ENCODE measurements at places on chromosomes 11 and 22. TPM values are rescaled to one million over a fixed set of nuclear protein-coding genes. Genes with fewer than 3 reads are reported as not detected.
A peak's percentile ranks its signal among the peaks of the same experiment; 100 is the strongest.

DNA sequence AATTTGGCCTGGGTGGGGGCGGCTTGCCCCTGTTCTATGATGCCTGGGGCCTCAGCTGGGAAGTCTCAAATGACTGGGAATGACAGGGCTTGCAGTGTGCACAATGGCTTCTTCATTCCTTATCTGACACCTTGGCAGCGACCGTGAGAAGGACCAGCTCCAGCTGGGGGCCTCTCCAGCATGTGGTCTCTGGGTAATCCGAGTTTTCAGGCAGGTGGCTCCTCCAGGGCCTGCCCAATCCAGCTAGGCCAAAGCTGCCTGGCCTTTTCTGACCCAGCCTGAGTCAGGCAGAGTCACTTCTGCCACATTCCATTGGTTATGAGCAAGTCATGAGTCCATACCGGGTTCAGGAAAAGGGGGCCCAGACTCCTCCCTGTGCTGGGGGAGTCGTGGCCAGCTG, 646.0 kb downstream of the OPCML start:
- DNase-seq: peak; percentile 30

DNA sequence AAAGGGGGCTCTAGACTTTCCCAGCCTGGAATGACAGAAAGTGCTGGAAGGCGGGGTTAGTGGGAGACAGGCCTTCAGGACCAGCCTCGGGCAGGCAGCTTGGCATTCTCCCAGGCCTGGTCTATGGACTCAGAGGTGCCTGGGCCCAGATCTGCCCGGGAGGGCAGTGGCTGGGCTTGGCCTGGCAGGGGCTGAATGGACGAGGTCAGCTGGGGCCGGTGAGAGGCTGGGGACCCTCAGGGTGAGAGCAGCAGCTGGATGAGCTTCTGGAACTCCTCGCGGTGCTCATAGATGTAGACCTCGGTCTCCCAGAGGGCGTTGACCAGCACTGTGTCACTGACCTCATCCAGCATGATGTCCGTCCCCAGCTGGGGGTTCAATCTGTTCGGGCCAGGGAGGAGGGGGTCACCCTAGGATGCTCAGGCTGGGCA, 1.5 kb upstream of the BAIAP2L2 start:
- DNase-seq: no peak

DNA sequence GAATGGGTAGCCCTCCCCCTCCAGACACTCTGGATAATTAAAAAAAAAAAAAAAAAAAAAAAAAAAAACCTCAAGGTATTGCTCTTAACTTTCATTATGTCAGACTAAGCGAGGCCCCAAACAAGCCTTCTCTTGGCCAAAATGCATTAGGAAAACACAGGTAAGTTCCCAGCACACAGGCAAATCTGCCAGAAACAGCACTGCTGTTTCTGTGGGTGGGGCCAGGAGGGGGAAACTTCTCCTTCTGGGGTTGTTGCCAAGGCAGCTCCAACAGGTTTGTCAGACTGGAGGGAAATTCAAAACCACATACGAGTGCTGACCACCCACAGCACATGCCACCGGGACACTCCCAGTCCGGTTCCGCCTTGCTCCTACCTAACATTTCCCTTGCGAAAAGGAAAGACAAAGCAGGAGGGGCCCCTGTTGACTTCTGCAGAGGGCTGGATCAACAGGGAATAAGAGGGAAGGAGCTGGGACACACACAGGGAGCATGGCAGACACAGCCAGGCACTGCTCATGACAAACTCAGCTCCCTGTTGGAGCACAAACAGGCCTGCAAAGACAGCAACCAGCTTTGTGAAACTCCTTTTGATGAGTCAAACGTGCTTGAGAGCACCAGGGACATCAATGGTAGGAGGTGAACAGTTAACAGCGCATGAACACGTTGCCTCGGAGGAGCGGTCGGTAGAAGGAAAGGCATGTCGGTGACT, 55.0 kb downstream of the MYH9 start:
- peak; percentile 52 for DNase-seq

DNA sequence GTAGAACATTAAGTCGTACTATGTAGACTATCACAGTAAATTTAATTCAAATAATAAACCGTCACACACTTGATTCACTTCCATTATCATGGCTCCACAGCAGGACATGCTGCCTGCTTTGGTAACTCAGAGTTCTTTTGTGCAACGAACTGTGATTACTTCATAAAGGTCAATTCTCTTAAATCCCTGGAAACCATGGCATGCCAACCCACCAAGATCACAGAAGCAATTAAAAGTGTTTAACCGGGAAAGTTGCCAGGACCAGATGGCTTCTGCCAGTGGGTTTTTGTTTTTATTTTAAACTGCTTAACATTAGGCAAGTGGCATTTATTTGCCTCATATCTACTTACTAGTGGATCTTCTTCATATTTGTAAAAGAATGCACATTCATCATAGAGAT, 1162.1 kb downstream of the DLG2 start:
- peak; percentile 31 for DNase-seq

Gene TRPC6
- 13.8 TPM for polyA plus RNA-seq

Data from muscle of back (tissue), 13 donors.